ENCODE measurements at places on chromosomes 4 and X.
A peak's percentile ranks its signal among the peaks of the same experiment; 100 is the strongest.

DNA sequence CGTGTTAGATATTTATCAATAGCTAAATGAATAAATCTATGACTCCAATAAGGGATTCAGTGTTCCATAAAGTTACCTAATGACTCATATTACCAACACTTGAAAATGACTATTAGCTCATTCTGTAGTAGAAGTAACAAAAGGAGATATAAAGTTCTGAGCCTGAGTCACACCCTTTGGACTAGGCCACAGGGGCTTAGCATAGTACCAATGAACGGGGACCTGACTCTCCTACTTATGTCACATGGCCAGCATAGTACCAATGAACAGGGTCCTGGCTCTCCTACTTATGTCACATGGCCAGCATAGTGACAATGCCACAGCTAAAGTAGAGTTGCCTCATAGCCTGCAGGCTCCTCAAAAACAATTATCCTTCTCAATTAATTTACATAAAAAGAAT lies 43.7 kb downstream of the MAGEB16 start:
- DNase-seq: no peak

- DNase-seq: no peak
Measured at GRCh38 chr4:1720163-1720983, 750 bp downstream of the TMEM129 start.

DNA sequence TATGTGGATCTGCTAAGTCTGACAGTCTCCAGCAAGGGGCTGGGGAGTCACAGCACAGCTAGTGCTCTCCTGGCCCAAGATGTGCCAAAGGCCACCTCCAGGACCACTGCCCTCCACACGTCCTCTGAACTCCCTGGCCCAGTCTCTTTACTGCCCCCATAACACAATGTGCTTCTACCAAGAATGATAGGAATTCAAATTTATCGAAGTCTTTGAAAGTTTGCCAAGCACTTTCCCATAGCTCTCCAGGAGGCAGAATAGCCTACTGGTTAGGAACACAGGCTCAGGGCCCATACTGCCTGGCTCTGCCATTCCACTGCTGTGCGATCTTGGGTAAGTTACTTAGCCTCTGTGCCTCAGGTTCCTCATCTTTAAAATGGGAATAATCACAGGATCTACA lies 86.7 kb downstream of the NHSL2 start:
- DNase-seq: no peak

DNA sequence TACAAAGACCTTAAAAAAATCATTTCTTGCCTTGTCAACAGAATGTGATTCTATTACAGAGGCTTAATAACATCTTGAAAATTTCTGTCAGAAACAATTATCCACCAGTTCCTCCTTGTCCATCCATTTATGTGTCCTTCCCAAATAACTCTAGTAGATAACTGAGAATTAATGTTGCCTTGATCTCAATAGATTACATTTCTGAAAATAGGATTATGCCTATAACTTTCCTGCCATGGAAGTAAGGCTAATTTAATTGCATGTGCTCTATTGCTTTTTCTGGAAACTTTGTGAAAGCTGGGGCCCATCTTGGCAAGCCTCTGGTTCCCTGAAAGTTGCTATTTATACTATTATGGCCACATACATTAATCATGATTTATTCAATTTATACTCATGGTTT lies 76.2 kb upstream of the UNC5C start:
- no peak for DNase-seq

DNA sequence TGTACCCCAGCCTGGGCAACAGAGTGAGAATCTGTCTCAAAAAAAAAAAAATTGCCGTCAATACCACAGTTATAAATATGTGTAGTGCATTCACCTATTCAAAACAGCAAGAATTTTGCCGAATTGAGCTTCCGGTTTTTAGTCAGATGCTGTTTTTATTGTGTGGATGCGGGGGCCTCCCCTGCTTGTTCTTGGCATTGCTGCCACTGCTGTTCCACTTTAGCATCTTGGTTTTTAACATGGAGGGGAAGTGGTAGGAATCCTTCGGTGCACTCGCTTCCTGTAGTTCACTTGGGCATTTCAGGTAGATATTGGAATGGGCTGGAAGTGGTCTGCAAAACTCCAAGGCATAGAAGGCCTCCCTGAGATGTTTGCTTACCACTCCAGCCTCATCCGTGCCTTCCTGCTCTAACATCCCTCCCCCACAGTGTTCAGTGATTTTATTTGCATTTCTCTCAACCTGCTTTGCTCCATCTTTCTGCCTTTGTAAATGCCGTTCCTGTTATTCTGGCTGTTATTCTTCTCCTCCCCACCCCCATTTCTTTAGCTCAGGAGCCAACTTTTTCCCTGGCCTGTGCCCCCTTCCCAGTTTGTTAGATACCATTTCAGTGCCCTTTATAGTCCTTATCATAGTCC lies 25.5 kb downstream of the MOB1B start:
- DNase-seq: no peak

DNA sequence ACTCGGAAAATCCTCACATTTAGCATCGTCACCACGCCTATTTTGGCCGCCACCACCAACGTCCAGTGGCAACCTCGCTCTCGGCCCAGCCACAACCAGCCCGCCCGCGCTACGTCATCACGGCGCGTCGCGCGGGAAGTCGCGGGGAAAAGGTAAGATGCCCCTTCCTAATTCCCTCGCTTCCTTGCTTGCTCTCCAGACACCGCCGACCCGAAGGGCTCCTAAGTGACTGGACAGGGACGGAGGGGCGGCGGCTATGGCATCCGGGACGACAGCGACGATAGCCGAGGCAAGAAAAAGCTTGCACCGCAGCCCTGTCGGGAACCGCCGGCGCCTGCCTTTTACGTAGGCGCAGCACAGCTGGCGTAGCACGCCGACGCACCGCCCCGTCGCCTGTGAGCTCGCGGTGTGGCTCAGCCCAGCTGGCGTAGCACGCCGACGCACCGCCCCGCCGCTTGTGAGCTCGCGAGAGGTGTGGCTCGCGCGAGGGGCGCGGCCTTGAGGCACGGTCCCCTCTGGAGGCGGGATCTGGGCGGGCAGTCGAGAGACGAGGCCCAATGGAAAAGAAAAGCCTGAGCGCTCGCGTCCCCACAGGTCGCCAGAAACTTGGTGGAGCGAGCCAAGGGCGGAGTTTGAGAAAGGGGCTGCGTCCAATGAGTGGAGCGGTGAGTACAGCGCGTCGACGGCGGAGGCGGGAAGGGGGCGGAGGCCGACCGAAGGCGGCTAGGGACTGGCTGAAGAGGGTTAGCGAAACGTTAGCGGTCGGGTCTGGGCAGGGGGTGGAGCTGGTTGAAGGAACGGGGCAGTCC lies at the start of gene HDAC6:
TSS of gene HDAC6 (plus strand) at position 788 of the 809 bp plus-strand sequence. CDS start 626 bp downstream, outside the sequence.
- peak; percentile 96 for DNase-seq

DNA sequence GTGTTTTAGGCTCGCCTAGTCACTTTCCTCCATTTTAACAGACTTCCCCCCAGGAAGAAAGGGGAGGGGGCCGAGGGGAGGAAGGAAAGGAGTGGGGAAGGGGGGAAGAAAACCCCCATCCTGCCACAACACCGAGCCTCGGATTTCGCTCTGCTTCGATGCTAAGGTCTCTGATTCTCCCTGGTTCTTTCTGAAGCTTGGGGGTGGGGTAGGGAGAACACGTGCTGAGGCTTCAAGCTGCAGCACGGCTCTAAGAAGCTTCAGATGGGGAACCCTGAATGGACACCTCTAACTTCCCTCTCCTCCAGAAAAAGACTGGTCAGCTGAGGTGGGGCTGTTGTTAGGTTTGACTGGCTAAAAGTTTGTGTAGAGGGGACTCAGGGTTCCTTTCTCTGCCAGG lies 61.8 kb downstream of the RHOH start:
- DNase-seq: no peak

GRCh38 chr4:139764182-139764581 lies 98.6 kb downstream of the MGST2 start:
- DNase-seq: peak; percentile 58

GRCh38 chr4:123649250-123649644 lies 252.7 kb downstream of the SPRY1 start:
- DNase-seq: no peak

DNA sequence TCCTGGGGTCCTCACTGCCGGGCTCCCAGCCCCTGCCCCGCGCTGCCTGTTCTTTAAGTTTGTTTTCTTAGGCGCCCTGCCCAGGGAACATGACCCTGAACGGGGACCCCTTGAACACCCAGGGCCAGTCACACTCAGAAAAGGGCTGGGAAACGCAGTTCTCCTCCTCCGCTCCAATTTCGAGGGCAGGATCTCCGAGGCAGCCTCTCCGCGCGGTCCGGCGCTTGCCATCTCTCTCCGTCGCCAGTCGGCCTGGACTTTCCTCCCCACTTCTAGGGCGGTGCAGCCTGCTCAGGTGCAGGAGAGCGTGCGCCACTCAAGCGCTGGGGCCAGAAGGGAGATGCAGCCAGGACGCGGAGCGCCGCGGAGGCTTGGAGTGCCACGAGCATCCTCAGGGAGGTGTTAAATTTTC lies 9.9 kb downstream of the PRDM8 start:
- no peak for DNase-seq

Data from right atrium auricular region (tissue), 2 donors.